Suppressor macrophage treated with lipopolysaccharide for 4 hours (primary cell): ENCODE measurements at places on chromosomes 13 and 19.

DNA sequence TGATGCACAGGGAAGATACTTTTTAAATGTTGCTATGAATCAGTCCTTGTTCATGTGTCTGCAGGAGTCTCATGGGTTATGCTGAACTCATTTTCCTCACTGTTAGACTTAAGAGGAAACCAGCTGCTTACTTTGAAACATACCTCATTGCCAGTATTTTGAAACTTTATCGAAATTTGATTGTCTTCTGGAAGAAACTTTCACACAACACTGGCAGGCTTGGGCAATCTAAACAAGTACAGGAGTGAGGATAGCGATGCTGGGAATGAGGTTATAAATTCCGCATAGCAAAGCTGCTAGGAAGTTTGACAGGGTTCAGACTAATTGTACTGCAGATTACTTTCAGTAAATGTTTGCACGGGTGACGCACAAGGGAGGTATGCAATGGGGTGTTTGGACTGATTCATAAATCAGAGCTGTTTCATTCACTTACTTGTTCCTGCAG, 245.7 kb downstream of the DNAJC15 start:
- no peak for DNase-seq

GRCh38 chr19:8373867-8374813, 10.2 kb downstream of the ANGPTL4 start:
- DNase-seq = no peak

- DNase-seq = no peak
Observed at GRCh38 chr13:55705526-55705925, 1435.2 kb upstream of the PRR20A start.

- no peak for DNase-seq
Observed at GRCh38 chr13:43785261-43785649, 1.5 kb downstream of the ENOX1 start.

GRCh38 chr19:30076751-30077670, 135.0 kb downstream of the URI1 start:
- no peak for DNase-seq

GRCh38 chr19:42323473-42323851, 2.0 kb upstream of the MEGF8 start:
- DNase-seq = no peak

GRCh38 chr19:27974082-27974513, 1238.9 kb downstream of the UQCRFS1 start:
- no peak for DNase-seq

- no peak for DNase-seq
Observed at GRCh38 chr13:35471706-35472322, 4.7 kb downstream of the MAB21L1 start.

GRCh38 chr19:56991912-56992311, 127.9 kb upstream of the USP29 start:
- DNase-seq = no peak

DNA sequence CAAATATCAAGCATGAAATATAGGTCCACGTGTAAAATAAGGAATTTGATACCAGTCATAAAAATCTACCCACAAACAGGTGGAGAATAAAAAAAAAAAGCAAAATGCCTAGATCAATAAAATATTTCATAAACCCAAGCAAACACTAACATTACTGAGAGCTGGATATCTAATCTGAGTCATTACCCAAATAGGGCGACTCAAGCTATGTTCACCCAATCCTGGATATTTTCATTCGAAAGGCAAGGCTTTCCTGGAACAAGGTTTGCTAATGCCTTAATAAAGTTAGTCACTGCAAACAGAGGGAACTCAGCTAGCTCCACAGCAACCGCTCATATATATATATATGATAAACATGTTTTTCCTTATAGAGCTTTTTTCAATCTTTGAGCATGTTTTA, 33.5 kb upstream of the TM9SF2 start:
- DNase-seq = no peak

DNA sequence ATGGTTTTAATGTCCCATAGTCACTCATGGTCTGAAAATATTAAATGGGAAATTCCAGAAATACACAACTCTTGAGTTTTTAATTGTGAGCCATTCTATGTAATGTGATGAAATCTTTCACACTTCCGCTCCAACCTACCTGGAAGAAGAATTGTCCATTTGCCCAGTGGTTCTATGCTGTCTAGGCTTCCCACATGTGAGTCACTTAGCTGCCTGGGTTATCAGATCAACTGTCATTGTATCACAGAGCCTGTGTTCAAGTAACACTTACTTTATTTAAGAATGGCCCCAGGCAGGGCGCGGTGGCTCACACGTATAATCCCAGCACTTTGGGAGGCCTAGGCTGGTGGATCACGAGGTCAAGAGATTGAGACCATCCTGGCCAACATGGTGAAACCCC, 1450.5 kb downstream of the EFNB2 start:
- DNase-seq = no peak

DNA sequence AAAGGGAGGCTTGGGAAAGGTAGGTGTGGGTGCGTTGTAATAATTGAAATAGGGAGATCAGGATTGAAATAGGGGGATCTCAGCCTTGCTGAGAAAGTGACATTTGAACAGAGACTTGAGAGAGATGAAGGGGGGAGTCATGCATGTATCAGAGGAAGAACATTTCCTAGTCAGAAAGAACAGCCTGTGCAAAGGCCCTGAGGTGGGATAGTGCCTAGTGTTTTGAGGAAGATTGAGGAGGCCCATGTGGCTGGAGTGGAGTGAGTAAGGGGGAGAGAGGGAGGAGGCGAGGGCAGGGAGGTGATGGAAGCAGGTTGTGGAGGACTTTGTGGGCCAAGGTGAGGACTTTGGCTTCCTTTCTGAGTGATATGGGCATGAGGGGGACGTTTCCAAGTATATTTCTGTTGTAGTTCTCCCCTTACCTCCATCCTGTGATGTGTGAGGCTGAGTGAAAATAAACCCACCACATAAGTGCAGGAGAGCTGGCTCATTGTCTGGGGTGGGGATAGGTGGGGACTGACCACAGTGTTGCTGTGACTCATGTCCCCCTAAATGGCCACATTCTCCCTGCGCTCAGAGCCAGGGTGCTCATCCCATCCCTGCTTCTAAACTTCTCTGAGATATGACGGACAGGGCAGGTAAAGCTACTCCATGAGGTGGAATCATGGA, 17.8 kb downstream of the ACTL9 start:
- no peak for DNase-seq

DNA sequence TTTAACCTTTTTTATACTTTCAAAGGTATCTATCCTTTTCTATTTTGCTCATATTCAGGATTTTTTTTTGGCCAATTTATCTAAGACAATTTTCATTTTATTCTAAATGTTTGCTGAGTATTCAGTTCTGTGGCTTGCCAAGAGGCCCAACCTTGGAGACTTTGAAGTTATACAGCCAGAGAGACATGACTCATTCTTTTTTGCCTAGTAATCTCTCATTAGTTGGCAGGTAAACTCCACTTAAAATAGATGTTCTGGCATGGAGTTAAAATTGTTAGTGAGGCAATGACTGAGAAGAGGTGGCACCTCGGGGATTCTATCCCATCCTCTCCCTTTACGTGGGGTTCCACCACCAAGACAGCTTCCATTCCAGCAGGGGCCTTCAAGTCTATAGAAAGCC, 213.8 kb downstream of the KCTD12 start:
- no peak for DNase-seq

- DNase-seq = no peak
Observed at GRCh38 chr13:50467156-50468110, 376.1 kb downstream of the DLEU7 start.

GRCh38 chr13:80307401-80307987, 33.4 kb downstream of the SPRY2 start:
- no peak for DNase-seq

- DNase-seq = no peak
Observed at GRCh38 chr19:46404753-46405468, 8.5 kb downstream of the CCDC8 start.

GRCh38 chr13:105336706-105337576, 1198.5 kb downstream of the EFNB2 start:
- DNase-seq = no peak

DNA sequence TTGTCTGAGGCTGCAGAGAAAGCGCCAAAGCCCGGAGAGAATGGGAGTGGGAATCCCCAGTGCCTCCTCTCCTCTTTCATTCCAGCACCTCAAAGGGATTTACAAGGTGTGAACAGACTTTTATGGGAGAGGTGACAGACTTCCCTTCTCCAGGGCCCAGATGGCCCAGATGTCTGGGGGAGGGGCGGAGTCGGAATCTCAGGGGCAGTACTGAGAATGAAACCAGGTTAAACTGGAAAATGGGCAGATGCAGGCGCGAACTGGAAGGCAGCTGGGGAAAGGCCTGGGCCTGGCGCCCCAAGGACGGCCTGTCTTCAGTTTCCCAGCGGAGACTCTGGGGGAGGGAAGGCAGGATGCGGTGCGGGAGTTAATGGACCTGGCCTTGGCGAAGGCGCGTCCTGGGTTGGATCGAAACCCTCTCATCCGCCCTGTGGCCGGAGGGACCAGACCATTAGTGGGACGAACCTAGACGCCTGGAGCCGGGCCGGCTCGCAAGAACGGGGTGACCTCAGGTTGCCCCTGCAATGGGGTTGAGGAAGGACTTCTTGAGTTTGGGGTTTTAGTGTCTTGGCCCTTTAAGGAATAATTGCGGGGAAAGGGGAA, 592 bp upstream of the TRIP10 start:
- no peak for DNase-seq

DNA sequence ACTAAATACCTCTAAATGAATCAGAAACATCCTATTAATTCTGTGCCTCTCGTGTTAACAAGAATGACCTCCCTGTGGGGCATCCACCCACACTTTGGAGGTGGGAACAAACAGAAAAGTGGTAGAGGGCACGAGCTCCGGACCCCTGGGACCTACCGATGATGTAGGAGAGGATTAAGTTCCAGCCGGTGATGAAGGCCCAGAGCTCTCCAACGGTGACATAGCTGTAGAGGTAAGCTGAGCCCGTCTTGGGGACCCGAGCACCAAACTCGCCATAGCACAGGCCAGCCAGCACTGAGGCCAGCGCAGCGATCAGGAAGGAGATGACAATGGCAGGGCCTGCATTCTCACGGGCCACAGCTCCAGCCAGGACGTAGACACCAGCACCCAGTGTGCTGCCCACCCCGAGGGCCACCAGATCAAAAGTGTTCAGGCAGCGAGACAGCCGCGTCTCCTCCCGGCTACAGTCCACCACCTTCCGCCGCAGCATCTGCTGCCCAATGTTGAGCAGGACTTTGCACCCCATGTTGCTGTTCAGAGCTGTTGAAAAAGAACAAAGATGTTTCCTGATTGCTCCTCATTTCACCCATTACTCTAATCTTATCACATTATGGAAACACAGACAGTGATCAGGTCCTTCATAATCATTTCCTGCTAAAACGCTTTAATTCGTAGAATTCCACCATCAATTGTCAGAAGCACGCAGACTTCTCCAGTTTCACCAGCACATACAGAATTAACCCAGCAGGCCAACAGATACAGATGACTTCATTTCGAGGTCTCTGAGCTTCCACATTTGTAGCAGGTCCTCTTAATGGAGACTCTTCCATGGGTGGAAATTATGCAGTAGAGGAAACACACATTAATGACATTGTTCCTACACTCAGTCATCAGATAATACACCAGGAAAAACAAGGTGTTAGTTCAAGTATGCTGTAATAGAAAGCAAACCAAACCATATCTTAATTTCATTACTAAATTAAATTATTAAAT, 59.5 kb downstream of the SLC7A1 start:
- DNase-seq = no peak

DNA sequence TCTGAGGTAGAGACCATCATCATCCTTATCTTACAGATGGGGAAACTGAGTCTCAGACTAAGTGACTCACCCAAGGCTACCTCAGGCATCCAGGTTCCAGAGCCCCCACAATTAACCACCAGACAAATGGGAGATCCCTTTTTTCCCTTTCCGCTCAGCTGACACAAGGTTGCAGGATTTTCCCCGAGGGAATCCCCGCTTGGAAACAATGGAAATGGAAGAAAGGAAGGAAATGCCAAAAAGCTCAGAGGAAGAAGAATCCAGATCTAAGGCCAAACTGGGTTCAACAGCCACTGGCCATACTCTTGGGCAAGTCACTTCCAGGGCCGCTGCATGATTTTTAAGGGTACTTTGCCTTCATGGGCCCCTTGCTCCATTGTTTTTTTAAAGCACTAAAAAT, 1.6 kb downstream of the ZNF71 start:
- DNase-seq = no peak

DNA sequence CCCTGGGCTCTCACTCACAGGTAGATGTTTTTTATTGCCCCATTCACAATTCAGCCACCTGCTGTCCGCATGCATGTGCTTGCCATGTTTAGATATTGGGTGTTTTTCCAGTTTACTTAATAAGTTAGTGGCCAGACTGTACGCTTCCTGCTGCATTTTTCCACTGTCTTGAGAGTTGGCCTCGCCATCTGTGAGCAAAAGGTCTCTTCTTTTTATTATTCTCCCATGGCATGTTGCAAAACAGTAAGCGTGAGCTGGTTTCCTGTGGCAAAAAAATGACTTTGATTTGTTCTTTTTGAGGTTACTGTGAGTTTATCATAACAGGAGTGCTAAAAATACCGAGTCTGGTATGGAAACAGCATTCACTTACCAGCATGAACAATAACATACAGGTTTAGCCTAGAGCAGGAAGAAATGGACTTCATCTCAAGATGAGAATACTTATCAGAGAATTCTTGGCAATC, 46.0 kb downstream of the SAE1 start:
- no peak for DNase-seq

- no peak for DNase-seq
Observed at GRCh38 chr19:18119013-18119716, 21.6 kb downstream of the MAST3 start.
